ENCODE measurements at places on chromosomes 3 and 15.

DNA sequence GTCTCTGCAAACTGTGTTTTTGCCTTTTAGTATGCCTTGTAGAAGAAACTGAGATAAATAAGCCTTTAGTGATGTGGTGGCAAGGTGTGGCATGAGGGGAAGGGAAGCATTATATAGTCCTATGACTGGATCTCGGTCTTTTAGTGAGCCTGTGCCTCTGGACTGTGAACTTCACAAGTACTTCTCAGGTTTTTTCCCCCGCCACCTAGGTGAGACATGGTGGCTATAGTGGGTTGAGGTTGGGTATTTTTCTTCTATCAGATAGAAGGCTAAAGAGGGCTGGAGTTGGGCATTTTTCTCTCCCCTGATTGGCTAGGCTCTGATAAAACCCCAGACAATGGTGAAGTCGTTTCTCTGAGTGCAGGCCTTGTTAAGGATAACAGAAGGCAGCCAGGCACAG, 38.7 kb upstream of the ZFAND6 start:
- no peak for DNase-seq

DNA sequence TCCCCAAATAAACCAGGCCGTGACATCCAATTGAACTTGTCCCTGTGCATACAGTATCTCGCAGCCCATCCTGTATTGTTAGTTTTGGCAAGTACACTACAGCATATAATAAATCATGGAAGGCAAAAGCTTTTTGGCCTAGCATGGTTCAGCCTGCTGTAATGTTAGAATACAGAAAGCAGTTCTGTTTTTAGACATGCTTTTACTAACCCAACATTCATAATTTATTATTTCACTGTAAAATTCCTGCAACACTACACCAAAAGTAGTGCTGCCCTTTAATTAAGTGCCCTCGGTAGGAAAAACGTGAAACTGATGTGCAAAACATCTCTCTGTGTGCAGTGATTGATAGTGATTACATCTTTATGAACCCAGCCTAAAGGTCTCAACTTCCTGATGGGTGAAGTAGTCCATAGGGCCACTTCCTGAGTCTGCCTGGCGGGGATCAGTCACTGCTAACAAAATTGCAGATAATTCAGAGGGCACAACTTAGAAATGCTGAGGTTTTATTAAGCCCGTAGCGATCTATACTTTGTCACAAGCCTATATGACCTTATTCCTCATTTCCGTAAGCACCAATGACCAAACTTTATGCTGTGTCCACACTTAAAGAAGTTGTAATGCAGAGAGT, 227.8 kb downstream of the CDIN1 start:
- DNase-seq = no peak

- no peak for DNase-seq
Measured at GRCh38 chr3:116148881-116149851, 296.1 kb downstream of the LSAMP start.

GRCh38 chr3:11498177-11498576, 145.5 kb downstream of the VGLL4 start:
- no peak for DNase-seq

- no peak for DNase-seq
Measured at GRCh38 chr15:71511796-71512681, 298.3 kb upstream of the NR2E3 start.

- no peak for DNase-seq
Measured at GRCh38 chr3:61940236-61940635, 378.9 kb downstream of the PTPRG start.

DNA sequence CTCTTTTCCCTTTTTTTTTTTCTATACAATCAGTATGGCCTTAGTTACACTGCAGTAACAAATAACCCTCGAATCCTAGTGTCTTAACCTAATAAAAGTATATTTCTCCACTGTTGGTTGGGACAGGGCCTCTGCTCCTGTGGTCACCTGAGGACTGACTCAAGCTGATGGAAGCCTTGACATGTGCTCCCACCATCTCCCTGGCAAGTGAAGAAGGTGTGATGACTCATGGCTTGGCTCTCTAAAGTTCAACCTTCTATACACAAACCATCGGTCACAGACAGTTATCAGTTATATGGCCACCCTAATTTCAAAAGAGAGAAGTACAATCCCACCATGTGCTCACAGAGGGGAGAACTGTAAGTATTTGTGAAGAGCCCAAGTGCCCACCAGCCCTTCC, 65.8 kb upstream of the CACNA2D3 start:
- DNase-seq = no peak

- DNase-seq = no peak
Measured at GRCh38 chr3:21839176-21839575, 88.2 kb upstream of the ZNF385D start.

DNA sequence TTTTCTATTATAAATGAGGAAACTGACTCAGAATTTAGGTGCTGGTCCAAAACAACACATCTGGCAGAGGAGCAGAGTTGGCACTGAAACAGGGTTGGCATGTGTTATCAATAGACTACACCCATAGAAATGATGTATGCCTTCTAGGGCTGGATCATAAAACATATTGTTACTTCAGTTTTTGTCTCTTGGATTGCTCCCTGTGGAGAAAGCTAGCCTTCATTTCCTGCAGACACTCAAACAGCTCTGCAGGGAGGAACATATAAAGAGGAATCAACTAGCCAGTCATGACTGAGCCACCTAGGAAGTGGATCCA, 507 bp upstream of the MRPL3 start:
- DNase-seq = no peak

DNA sequence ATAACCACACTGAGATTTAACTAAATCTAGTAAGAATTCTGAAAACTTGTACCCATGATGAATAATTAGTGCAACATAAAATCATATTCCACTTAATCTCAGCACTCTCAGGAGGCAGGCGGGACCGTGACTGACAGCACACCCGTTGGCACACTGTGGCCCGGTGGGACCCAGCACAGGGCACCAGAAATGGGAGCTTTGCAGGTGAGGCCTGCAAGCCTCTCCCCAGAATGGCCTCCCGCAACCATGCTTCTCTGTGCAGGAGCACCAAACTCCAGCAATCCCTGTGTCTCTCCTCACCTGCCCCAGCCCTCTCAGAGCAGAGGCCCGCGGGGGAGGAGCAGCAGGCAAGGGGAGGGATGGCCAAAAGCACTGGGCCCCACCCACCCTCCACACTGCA, 31.5 kb upstream of the OCA2 start:
- DNase-seq = no peak

- no peak for DNase-seq
Measured at GRCh38 chr3:112811917-112812660, 34.6 kb downstream of the CD200R1L start.

GRCh38 chr15:36599620-36600433, 20.4 kb downstream of the CDIN1 start:
- no peak for DNase-seq

GRCh38 chr15:84598250-84598649, 2.6 kb upstream of the ZSCAN2 start:
- DNase-seq = no peak

GRCh38 chr3:52119826-52120225, 34.4 kb downstream of the POC1A start:
- no peak for DNase-seq

DNA sequence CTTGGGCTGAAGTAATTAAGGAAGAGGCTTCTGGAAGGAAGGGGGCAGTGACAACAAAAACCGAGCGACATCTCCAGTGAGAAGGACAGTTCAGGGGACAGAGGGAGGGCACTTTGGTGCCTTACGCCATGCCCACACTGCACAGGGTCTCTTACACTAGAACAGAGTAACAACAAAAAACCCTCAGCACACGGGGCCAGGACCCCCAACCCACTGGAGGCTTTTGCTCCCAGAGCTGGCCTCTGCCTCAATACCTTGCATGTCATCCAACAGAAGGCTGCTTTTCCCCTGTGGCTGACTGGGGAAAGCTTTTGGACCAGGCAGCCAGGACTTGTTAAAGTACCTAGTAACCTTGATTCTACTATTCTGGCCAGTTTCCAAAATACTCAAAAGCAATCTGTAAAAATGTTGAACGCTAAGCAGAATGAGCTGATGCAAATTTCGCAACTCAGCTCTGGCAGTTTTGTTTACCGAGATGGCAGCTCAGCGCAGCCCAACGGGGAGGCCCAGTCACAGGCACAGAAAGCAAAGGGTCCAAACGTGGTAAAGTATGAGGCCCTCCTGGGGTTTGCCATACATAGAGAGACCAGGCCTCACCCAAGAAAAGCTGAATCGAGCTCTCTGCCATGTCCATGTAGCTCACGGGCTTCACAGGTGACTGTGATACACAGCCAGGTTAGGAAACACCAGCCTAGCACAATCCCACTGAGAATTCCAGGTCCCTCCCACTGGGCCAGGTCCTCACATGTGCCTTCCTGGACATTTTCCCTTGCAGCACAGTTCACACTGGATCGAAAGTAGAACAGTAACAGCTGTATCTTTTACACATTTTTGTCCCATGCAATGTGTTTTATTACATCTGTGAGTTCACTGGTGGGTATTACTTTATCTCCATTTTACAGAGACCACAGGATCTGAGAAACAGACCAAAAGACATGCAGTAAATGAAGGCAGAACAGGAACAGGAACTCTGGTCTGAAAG, 6.0 kb downstream of the CHCHD4 start:
- peak; percentile 83 for DNase-seq

GRCh38 chr3:119500265-119500664, 1.9 kb downstream of the TIMMDC1 start:
- no peak for DNase-seq

- DNase-seq = no peak
Measured at GRCh38 chr15:42528970-42529369, 19.6 kb downstream of the LRRC57 start.

- DNase-seq = no peak
Measured at GRCh38 chr3:146972726-146973125, 367.6 kb upstream of the PLSCR5 start.

- no peak for DNase-seq
Measured at GRCh38 chr3:68953816-68954444, 21.6 kb upstream of the TAFA4 start.

- DNase-seq = no peak
Measured at GRCh38 chr15:57500979-57501576, 90.6 kb upstream of the MYZAP start.

GRCh38 chr3:55750525-55750924, 263.4 kb upstream of the WNT5A start:
- DNase-seq = no peak

DNA sequence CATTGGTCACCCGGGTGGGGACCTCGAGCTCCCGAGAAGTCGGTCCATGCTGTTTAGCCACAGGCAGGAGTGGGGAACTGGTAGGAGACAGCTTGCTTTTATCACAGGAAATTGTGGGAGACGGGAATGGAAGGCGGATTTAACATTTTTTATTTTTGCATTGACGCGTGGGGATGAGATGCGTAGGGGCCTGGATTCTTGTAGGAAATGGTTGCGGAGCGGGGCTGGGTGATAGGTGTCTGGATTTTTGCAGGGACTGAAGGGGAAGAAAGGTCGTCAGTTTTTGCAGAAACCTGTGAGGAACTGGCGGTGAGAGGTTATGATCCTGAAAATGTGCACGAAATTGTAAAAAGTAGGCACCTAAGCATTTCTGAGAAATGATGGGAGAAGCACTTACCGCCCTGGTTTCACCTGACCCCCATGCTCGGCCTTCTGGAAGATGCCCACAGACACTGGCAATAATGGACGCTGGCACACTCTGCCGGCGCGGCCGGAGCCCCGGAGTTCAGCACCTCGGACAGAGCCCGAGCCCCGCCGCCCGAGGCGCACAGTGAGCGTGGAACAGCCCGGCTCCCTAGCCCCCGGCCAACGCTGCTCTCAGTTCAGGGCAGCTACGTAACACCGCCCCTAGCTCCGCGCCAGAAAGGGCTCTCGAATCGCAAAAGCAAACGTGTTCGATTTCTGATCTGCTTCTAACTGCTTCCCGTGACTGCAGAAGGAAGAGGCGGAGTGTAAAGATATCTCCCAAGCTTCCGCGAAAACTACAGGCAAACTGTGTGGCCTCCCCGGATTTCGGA, 928 bp downstream of the ANKRD34C start:
- DNase-seq = no peak

DNA sequence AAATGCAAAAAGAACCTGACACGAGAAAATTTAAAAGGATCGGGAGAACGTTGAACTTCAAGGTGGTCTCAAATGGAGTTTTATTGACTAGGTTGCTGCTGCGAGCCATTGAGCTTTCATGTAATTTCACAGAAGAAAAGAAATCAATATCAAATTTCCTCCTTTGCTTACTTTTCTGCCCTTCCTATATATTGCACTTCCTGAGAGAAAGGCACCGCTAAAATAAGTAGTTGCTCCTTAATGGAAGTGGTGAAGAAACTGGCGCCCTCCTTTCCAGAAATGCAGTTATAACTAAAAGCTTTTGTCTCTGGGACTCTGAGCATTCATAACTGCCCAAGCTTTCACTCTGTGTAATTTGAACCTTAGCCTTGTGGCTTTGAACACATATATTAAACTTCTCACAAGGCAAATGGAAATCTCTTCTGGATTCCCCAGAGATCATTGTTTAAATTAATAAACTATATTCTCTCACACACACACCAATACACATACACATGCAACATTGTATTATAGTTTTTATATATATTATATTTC, 13.4 kb downstream of the EID1 start:
- no peak for DNase-seq

GRCh38 chr15:70321172-70321819, 223.6 kb upstream of the TLE3 start:
- no peak for DNase-seq

DNA sequence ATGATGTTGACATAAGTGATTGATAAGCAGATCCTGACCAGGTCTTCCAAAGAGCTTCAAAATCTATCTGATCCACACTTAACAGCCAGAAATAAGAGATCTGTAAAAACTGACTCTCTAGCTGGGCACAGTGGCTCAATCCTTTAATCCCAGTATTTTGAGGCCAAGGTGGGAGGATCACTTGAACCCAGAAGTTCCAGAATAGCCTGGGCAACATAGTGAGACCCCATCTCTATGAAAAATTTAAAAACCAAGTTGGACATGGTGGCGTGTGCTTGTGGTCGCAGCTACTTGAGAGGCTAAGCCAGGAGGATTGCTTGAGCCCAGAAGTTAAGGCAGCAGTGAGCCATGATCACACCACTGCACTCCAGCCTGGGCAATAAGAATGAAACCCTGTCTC, 43.6 kb downstream of the PIGB start:
- no peak for DNase-seq

DNA sequence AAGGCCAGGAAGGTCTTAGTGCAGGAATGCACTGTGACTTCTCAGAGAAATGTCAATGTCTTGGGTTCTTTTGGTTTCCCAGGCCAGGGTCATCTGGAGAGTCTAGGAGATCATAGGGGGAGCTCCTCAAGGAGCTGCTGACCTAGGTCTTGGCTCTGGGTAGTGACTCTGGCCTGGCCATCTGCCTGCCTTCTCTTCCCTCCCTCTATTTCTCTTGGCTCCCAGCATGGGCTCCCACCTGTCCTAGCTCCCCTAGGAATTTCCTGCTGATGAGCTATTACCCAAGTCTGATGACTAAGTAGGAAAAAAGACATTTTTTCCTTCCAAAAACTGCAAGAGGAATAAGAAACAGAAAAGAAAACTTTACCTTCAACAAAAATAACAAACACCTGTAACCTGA, 57.4 kb downstream of the BSN start:
- no peak for DNase-seq

- DNase-seq = no peak
Measured at GRCh38 chr3:25349828-25350724, 78.0 kb upstream of the RARB start.

Data from CMK (cell line).